ENCODE measurements at places on chromosomes 4 and X.
A peak's percentile ranks its signal among the peaks of the same experiment; 100 is the strongest.

- no peak for DNase-seq
These were observed 354.9 kb downstream of the GPAT3 start for GRCh38 chr4:83890816-83891215.

DNA sequence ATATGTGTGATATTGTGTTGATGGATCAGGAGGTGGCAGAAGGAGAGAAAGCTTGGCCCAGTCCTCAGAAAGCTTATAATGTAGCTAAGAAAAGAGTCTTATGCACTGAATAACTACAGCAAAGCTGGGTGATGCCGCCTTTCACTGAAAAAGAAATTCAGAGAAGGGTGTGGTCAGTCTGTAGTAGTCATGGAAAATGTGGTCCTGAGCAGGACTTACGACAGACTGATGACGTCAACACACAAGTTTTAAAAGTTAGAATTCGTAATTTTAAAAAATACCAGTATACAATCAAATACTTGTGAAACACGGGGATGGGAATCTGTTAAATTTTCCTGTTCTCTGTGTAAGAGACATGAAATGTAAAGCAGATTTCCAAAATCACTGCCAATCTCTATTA is 87.0 kb upstream of the RAPGEF2 start:
- no peak for DNase-seq

GRCh38 chrX:1894740-1895139 is 279.9 kb downstream of the ASMT start:
- DNase-seq, result no peak

DNA sequence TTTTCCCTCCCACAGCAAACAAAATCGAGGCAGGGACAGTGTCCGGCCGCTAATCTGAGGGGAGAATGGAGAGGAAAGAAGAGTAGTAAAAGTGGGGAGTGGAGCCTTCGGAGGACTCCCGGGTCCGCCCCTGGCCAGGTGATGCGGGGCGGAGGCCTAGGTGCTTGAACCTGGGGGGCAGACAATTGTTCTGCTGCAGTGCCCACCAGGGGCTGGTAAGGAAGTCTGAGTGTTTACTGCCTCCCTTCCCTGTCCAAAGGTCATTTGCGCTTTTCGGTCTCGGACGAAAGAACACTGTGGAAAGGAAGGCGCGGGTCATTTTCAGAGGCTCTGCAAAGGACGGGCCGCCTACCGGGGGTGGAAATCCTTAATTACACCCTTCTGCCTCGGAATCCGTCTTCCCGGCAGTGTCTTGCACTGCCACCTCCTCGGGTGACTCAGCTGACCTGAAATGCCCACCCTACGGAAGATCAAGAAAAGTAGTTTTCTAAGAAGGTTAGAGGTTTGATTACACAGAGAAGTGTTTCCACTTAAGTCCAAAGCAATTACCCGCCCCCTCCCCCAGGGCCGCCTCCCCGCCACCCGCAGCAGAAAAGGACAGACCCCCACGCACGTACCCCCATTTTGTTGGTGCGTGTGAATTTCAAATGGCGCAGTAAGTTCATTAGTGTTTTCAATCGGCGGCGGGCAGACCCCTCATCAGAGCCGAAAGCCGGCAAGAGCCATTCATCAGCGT is 99.9 kb upstream of the TENM3 start:
- DNase-seq, result no peak

GRCh38 chr4:2261110-2261852 is 628 bp downstream of the MXD4 start:
- peak; percentile 30 for DNase-seq

DNA sequence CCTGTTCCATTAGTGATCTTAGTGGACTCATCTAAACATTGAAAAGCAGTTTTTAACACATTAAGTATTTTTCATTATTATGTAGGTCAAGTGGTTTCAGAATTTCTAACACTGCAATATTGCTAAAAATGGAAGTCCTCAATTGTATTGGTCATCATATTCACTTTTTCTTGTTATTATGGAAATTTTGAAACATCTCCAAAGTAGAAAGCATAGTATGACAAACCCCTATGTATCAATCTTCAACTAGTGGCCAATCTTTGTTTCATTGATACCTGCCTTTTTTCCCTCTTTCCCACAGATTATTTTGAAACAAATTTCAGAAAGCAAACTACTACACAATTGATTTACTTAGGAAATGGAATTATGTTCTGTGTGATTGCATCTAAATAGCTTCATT is 14.5 kb upstream of the ABCG2 start:
- no peak for DNase-seq

GRCh38 chrX:48474127-48474526 is 1.9 kb upstream of the FTSJ1 start:
- DNase-seq, result no peak

DNA sequence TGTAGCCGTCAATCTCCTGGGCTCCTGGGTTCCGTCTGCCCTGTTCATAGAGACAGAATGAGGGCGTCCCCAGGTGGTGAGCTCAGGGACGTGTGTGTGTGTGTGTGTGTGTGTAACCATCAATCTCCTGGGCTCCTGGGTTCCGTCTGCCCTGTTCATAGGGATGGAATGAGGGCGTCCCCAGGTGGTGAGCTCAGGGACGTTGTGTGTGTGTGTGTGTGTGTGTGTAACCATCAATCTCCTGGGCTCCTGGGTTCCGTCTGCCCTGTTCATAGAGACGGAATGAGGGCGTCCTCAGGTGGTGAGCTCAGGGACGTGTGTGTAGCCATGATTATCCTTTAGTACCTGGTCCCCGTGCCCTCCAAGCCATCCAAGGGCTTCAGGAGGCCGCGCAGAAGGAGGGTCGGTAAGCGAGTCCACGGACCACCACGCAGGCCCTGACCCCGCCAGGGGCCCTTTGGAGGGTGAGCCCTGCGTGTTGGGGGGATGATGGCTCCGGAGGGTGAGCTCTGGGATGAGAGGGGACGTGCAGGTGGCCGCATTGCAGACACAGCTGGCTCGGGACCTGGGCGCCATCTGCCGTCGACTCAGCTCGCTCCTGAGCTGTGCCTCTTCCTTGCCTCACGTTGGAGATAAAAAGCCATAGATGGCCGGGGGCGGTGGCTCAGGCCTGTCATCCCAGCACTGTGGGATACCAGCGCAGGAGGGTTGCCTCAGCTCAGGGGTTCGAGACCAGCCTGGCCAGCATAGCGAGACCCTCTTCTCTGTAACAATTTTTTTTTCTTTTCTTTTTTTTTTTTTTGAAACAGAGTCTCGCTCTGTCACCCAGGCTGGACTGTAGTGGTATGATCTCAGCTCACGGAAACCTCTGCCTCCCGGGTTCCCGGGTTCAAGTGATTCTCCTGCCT is 5.4 kb upstream of the GTPBP6 start:
- no peak for DNase-seq

- no peak for DNase-seq
These were observed 23.2 kb upstream of the ADD1 start for GRCh38 chr4:2820216-2820982.
